ENCODE measurements at places on chromosomes 2 and 18.

DNA sequence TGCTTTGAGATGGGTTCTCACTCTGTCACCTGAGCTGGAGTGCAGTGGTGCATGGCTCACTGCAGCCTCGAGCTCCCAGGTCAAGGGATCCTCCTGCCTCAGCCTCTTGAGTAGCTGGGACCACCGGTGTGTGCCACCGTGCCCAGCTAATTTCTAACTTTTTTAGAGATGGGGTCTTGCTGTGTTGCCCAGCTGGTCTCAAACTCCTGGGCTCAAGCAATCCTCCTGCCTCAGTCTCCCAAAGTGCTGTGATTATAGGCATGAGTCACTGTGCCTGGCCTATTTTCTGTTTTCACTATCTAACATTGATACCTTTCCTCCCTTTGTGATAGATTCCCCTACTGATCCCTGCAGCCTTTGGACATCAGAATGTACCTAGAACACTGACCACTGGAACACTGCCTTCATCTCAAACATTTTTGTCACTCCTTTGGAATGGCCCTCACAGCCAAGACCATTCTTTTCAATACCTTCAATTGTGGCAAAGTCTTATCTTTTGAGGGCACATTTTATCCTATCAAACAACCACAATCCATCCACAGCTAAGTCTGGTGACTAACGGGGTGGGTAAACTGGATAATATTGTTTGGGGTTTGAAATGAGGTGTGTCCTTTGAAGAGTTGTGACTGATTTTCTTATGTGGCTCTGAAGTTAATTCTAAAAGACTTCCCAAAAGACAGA lies 43.7 kb downstream of the EPAS1 start:
- DNase-seq, result no peak

GRCh38 chr18:31030574-31031278 lies 11.8 kb downstream of the DSC3 start:
- DNase-seq, result no peak

DNA sequence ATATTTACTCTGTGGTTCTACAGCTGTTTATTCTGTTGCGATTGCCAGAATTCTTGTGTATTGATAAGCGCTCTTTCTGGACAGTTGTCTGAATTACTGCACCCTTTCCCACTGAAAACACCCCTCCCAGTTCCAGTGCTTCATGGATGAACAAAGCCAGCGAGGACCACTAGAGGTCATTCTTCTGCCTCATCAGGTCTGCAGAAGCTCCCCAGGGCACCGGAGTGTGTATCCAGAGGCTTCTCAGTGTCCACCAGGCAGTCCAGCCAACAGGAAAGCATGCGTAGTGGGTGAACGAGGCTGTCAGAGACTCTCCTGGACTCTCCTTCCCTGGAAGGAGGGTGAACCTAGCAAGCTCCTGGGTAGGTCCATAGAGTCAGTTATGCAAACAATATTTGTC lies 40.6 kb upstream of the INHBB start:
- DNase-seq, result peak; percentile 36

- DNase-seq, result no peak
Observed at GRCh38 chr2:12584338-12584737, 132.4 kb upstream of the TRIB2 start.

GRCh38 chr2:38590053-38590452 lies 12.7 kb downstream of the HNRNPLL start:
- no peak for DNase-seq

DNA sequence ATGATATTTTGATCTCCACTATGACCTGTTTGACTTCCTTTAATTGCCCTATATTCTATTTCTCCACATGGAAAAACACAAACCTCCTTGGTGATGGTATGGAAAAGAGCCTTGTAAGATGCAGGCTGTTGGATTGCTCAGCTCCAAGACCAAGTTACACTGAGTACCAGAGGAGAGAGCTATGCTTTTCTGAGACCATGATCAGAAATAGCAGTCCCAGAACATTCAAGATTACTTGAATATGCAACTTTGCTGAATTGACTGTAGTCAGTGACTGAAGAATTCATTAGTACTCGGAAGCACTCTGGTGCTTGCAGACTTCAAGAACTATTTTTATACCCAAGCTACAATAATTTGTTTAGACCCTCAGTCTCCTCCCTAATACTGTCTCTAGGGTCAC lies 310.6 kb upstream of the FSIP2 start:
- DNase-seq, result no peak

DNA sequence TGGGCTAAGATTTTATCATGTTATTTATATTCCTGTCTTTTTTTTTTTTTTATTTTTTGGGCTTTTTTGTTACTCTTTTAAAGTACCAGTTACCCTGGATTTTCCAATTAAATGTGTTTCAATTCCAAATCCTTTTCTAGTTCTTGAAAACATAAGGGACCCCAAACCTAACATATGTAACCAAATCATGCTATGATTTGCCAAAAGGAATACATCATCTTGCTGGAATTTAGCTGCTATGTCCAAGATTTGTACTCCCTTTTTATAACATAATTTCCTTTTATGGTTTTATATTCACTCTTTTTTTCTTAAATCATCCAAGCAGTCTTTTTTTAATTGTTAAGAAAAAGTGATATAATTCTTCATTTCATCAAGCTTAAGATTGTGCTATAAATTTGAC lies 60.9 kb upstream of the DSEL start:
- peak; percentile 32 for DNase-seq

GRCh38 chr2:170022692-170023091 lies 155.3 kb upstream of the MYO3B start:
- peak; percentile 92 for DNase-seq

GRCh38 chr2:193810533-193810932 lies 1615.8 kb upstream of the TMEFF2 start:
- no peak for DNase-seq

GRCh38 chr2:181177376-181177775 lies 197.0 kb downstream of the UBE2E3 start:
- DNase-seq, result peak; percentile 13

- peak; percentile 66 for DNase-seq
Observed at GRCh38 chr2:60706021-60706420, 50.0 kb upstream of the PAPOLG start.

DNA sequence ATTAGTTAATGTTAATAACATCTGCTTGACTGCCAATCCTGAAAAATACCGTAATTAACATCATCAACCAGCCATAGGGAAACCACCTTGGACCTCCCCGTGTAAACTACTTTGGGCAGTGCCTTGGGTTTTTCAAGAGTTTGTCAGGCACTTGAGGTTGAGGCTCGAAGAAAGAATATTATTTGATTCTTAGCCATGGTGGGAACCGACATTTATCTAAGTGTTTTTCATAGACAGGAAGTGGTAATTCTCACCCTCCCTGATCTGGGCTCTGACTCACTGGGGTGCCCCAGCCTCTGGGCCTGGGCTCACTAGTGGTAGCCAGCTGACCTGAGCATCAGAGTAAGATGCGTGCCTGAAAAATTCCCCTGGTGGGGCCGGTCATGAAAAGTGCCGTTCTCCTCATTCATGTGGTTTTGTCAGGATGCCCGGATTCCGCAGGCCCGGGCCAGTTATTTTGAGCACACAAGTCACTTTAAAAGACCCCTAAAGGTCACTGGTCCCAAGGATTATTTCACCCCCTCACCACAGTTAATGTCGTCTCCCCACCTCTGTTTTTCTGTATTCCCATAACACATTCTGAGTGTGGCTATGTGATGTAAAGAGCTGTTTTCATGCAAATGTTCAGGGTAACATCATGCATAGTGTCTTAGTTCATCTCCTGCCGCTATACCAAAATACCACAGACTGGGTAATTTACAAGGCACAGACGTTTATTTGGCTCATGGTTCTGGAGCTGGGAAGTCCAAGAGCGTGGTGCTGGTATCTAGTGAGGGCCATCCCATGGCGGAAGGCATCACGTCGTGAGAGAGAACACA lies 21.6 kb upstream of the SPATA3 start:
- DNase-seq, result peak; percentile 75

- DNase-seq, result no peak
Observed at GRCh38 chr2:68888038-68888704, 17.0 kb upstream of the BMP10 start.

- no peak for DNase-seq
Observed at GRCh38 chr2:45218931-45219339, 209.7 kb upstream of the SIX2 start.

DNA sequence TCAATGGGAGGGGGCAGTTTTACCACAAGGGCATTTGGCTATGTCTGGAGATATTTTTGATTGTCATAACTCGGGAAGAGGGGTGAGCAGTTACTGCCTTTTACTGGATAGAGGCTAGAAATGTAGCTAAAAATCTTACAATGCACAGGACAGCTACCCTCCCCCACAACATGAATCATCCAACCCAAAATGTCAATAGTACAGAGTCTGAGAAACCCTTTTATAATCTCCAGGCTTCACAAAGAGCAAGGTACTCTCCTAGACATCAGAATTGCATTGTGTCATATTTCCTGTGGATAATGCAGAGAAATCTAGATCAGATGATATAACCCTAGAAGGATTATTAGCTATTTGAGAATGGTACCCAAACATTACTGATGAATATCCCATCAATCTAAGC lies 277.1 kb upstream of the NRP2 start:
- peak; percentile 68 for DNase-seq

- no peak for DNase-seq
Observed at GRCh38 chr18:66662632-66663031, 58.7 kb upstream of the CDH19 start.

- DNase-seq, result peak; percentile 46
Observed at GRCh38 chr2:14420851-14421250, 211.7 kb upstream of the LRATD1 start.

DNA sequence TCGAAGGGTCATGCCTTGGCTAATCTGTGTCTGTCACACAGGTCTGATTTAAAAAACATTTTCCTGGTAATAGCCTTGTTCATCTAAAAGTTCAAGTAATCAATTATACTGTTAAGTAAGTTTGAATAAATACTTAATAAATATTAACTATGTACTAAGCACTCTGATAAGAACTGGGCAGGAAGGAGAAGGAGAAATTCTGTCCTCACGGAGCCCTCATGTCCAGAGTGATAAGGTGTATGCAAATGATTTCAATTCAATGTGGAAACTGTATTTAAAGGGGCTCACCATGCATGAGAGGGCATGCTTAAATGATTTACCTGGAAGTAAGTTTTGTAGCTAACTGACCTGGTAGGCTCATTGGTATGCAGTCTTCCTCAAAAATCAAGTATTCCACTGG lies 94.0 kb upstream of the LYPD6 start:
- no peak for DNase-seq

DNA sequence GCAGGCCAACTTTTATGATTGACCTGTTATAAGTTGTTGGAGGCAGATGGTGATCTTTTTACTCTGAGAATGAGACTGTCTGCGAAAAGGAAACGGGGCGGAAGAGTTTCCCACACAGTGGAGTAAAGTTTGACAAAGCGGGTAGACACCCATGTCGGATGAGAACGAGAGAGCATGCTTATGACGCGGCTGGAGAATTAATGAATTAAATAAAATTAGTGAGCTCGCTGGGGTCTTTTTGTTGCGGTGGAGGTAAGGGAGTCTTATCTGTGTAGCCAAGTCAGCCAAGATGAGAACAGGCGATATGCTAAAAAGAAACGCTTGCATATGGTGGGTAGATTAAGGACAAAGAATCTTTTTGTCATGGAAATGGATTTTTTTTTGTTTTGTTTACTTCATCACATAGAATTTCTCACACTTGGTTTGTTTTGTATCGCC lies 1.8 kb downstream of the SALL3 start:
- no peak for DNase-seq

DNA sequence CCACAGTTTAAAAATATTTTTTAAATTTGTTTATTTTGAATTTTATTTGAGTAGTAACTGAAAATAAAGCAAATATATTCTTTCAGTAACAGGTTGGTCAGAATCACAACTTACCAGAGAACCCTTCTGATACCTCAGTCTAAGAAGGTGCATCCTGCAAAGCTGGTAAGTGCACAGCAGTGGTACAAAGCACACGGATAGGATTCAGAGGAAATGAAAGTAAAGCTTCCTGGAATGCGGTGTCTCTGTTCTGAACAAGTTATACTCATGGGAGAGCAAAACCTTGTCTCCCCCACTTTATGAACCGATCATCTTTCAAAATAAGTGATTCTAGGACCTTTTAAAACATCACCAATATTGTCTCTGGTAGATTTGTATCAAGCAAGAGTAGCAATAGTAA lies 398.3 kb downstream of the TMX3 start:
- DNase-seq, result peak; percentile 54

- DNase-seq, result peak; percentile 80
Observed at GRCh38 chr2:219308142-219309101, 779 bp downstream of the PTPRN start.

- DNase-seq, result no peak
Observed at GRCh38 chr2:189633392-189633811, 27.9 kb upstream of the ASNSD1 start.

DNA sequence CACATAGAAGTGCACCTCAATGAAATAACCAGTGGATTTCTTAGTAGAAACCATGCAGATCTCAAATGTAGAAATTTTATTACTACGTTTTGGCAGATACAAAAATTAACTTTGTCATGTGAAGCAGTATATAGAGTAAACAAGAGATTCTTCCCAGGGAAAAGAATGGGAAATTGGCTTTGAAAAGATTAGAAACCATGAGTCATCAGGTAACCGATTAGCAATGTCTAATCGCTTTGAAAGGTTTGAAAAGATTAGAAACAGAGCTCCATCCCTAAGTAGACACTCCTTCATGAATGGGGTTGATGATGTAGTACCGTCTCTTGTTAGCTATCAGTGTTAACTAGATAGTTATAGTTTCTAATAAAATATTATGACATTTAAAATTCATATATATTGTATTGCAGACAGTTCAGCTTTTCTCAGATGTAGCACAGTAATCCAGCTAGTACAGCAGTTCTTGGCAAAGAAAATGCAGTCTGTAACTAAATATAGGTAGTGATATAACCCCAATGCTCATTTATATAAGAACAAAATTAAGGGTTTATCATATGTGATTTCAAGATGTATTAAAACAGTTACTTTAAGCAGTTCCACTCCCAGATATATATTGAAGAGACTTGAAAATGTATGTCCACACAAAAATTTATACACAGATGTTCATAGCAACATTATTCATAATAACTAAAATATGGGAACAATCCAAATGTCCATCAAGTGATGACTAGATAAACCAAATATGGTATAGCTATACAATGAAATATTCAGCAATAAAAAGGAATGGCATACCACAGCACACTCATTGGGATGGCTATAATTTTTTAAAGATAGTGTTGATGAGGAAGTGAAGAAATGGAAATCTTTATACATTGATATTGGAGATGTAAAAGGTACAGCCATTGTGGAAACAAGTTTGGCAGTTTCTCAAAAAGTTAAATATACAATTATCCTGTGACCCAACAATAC lies 113.9 kb downstream of the PTPN4 start:
- DNase-seq, result peak; percentile 13
